Activated CD4-positive, alpha-beta T cell treated with anti-CD3 and anti-CD28 coated beads, Interleukin-2, amount 50 U/mL, for 4 hours (primary cell): ENCODE measurements at places on chromosomes 2 and 18.

GRCh38 chr2:111966241-111966640 lies 67.8 kb downstream of the MERTK start:
- DNase-seq = no peak

GRCh38 chr18:23977719-23978483 lies 36.7 kb upstream of the TTC39C start:
- no peak for DNase-seq

DNA sequence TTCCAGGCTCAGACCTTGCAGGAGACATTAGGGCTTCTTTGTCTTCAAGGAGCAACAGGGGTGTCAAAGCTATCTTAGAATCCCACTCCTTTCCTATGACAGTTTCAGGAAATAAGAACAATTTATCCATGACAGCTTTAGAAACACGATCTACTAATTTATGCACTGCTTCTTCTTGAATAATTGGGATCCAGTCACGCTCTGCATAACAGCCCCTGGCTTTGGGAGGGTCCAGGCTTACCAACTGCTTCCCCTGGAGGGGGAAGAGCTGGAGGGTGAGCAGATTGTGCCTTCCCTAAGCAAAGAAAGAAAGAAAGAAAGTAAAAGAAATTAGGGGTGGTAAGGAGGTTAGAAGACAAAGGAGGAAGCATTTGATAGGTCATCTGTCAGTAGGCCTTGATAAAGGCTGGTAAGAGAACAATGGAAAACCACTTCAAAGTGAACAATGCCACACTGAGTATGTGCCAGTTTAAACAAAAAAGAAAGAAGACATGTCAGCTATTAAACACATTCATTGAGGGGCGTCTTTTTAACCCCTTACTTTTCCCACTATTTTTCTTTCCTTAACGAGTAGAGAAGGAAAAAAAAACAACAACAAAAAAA lies 327.6 kb downstream of the DCC start:
- DNase-seq = no peak

- no peak for DNase-seq
Observed at GRCh38 chr2:42914314-42914713, 121.9 kb upstream of the HAAO start.

- DNase-seq = no peak
Observed at GRCh38 chr2:152594792-152595191, 122.5 kb downstream of the PRPF40A start.

DNA sequence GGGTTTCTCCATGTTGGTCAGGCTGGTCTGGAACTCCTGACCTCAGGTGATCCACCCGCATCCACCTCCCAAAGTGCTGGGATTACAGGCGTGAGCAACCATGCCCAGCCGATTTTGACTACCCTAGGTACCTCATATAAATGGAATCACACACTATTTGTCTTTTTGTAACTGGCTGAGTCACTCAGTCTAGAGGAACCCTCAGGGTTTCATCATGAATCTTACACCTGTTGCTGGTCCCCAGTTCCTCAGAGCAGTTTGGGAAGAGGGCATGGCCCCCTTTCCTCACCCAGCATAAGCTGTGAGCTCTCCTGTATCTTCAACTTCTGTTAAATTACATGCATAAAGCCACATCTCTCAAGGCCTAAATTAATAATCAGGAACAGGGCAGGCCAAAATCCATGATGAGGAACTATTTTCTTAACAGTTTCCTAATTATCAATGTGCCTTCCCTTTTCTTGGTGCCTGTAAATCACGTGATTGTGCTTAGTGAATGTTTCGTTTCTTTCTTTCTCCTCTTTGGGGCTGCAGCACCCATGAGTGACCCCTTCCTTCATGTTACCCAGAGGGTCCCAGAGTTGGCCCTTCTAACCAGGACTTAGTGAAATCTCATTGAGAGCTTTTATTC lies 20.9 kb downstream of the DYSF start:
- DNase-seq = no peak

- no peak for DNase-seq
Observed at GRCh38 chr2:134790487-134790886, 47.9 kb upstream of the ACMSD start.

GRCh38 chr18:21851327-21851961 lies 110.9 kb downstream of the MIB1 start:
- DNase-seq = no peak

- DNase-seq = no peak
Observed at GRCh38 chr2:11572996-11573395, 39.2 kb downstream of the GREB1 start.

GRCh38 chr18:8702668-8703067 lies 2.7 kb upstream of the MTCL1 start:
- DNase-seq = no peak

DNA sequence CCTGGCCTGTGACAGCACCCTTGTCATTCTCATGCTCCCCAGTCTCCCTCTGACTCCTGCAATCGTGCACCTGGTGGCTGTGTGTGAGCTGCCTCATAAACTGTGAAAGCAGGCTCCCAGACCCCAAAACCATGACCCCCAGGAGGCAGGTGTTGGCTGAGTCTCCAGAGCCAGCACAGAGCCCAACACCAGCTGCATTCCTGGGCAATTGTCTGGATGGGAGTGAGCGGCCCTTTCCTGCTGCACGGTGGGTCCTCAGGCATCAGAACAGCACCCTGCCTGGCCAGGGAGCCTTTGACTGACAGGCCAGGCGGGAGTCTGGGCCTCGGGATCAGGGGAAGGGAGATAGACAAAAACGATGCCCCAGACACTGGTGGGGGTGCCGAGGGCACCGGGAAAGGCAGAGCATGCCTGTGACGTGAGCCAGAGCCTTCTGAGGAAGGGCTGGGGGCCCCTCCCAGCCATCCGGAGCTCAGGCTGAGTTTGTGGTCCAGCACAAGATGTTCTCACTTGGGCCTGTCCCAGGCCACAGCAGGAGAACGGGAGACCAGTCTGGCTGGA lies 135.1 kb upstream of the GPC1 start:
- DNase-seq = no peak

- no peak for DNase-seq
Observed at GRCh38 chr2:148984449-148984848, 54.0 kb upstream of the LYPD6B start.

GRCh38 chr2:128835342-128835855 lies 516.7 kb upstream of the HS6ST1 start:
- DNase-seq = no peak

DNA sequence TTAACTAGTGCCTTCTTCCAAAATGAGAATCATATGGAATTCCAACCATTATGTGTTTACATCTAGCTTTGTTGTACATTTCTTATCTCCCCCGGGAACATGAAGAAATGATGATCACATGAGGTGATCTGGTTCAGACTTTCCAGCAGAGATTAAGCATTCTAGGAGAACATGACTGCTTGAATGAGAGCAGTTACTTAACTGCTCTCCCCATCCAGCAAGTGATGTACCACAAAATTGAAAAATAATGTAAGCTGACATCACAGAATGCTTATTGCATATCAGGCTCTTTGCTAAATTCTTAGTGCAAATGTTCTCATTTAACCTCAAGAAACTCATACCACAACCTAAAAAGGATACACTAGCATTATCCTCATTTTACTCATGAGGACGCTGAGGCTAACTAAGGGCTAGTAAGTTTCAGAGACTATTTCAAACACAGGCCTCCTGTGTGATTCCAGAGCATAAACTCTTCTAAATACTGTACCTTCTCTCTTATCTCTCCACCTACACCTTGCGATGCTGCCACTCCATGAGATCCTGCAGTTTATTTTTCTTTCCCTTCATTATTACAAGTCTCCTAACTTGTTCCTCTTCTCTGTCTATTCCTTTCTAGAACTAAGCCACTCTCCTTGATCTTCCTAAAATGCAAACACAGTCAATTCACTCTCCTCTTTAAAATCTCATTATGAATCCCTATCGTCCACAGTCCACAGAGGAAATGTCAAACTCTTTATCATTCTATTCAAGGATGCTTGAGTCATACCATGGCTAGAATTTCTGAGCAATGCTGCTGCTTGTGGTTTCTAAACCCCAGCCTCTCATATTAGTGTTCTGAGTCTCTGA lies 1224.8 kb upstream of the ZEB2 start:
- no peak for DNase-seq

DNA sequence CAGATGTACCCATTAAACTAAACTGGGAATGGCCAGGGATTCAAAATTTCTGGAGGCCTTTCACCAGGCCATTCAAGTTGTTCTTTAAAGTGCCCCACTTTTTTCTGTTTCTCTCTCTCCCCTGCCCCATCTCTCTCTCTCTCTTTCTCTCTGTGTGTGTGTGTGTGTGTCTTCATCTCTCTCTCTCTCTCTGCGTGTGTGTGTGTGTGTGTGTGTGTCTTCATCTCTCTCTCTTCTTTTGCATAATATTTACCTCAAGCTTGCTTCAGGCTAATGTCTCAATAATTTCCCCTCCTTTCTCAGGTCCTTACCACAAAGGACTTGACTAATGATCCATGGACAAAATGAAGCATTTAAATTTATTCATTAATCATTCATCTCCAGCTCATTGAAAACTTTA lies 164.2 kb upstream of the KLHL14 start:
- no peak for DNase-seq

GRCh38 chr2:238528953-238529781 lies 102.4 kb downstream of the ASB1 start:
- DNase-seq = no peak

GRCh38 chr2:71826299-71826698 lies 321.4 kb downstream of the CYP26B1 start:
- DNase-seq = no peak

- no peak for DNase-seq
Observed at GRCh38 chr2:177537213-177537612, 144.6 kb downstream of the AGPS start.

GRCh38 chr2:145800151-145801091 lies 1280.5 kb upstream of the ZEB2 start:
- DNase-seq = no peak

GRCh38 chr2:37912056-37912455 lies 13.0 kb upstream of the RMDN2 start:
- DNase-seq = no peak

DNA sequence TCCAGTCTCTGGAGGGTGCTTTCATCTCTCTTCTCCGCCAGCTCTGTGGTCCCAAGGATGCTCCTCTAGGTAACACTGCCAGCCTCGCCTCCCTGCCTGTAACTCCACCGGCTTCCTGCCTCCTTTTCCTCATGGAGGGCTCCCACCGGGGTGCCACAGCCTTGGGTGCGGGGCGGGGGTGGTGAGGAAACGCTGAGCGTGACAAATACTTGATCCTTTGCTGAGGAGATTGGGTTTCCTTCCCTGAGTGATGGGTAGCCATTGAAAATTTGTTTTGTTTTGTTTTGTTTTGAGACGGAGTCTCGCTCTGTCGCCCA lies 25.1 kb downstream of the TIMM21 start:
- no peak for DNase-seq

GRCh38 chr2:122831649-122832048 lies 1076.2 kb downstream of the TSN start:
- no peak for DNase-seq

GRCh38 chr2:207255565-207256470 lies 90.1 kb upstream of the KLF7 start:
- no peak for DNase-seq

DNA sequence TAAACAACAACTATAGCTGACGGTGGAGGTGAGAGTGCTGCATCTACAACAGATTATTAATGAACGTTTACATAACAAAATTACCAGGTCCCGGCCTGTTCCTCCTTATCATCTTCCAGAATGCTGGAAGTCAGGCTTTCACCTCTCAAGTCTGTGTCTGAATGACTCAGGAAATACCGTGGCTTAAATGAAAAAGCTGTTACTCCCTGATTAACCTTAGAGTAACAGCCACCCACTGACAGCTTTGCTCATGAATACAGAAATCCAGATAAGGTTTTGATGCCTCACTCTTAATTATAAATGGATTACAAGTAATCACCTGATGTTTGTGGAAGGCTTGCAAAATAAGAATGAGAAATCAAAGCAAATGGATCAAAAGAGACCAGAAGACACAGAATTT lies 885.3 kb upstream of the CELF4 start:
- no peak for DNase-seq

GRCh38 chr2:118085173-118086023 lies 2.9 kb upstream of the INSIG2 start:
- DNase-seq = no peak

DNA sequence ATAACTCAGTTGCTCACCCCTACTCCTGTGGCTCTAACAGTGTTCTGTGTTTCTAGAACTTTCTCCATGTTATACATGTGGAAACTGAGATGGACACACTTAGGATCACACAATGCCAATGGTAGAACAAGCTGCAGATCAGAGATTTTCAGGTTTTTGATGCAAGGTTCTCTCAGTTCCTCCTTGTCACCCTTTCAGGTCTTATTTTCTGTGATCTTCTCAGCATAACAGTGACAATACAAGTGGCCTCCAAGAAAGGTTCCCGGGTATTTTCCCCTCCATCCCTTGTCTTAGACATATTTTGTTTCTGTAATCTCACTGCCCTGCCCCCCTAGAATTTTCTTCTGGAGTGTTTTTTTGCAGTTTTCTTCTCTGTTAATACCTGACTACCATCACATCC lies 6.2 kb upstream of the MGAT5 start:
- DNase-seq = no peak

- no peak for DNase-seq
Observed at GRCh38 chr18:21004726-21005125, 106.9 kb downstream of the ROCK1 start.

DNA sequence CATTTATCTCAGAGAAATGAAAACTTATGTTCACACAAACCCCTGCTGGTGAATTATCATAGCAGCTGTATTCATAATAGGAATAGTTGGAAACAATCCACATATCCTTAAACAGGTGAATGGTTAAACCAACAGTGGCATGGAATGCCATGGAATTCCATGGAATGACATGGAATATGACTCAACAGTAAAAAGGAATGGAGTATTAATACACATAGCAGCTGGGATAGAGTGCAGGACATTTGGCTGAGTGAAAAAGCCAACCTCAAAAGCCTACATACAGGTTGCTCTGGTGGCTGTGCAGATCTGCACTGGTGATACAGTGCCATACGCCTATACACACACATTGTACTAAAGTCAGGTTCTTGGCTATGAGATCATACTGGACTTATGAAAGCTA lies 69.5 kb downstream of the FAM168B start:
- no peak for DNase-seq

- DNase-seq = no peak
Observed at GRCh38 chr2:85164145-85164569, 31.0 kb downstream of the TCF7L1 start.

- no peak for DNase-seq
Observed at GRCh38 chr2:23367760-23368159, 17.2 kb upstream of the KLHL29 start.

GRCh38 chr2:172333235-172333977 lies 94.0 kb upstream of the ITGA6 start:
- DNase-seq = no peak

GRCh38 chr18:23194997-23195957 lies 60.0 kb downstream of the CABLES1 start:
- DNase-seq = no peak

DNA sequence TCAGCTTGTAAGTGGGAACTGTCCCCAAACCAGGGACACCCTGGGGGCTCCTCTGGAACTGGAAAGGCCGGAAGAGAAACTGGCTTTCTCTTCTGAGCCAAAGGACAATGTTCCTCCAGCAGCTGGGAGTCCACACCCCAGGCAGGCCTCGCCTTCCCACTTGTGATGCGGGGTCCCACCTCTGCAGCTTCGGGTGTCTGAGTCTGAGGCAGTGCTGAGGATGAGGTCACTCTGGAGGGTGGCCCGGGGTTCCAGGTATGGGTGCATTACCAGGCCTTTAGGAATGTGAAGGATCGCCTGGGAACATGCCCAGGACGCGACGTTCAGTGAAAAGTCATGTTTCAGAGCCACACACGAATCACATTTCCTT lies 18.2 kb upstream of the BOK start:
- DNase-seq = no peak
